Lung microvascular endothelial cell (primary cell): ENCODE measurements at places on chromosomes 3 and 15. TPM values are rescaled to one million over a fixed set of nuclear protein-coding genes. Genes with fewer than 3 reads are reported as not detected.
A peak's percentile ranks its signal among the peaks of the same experiment; 100 is the strongest.

DNA sequence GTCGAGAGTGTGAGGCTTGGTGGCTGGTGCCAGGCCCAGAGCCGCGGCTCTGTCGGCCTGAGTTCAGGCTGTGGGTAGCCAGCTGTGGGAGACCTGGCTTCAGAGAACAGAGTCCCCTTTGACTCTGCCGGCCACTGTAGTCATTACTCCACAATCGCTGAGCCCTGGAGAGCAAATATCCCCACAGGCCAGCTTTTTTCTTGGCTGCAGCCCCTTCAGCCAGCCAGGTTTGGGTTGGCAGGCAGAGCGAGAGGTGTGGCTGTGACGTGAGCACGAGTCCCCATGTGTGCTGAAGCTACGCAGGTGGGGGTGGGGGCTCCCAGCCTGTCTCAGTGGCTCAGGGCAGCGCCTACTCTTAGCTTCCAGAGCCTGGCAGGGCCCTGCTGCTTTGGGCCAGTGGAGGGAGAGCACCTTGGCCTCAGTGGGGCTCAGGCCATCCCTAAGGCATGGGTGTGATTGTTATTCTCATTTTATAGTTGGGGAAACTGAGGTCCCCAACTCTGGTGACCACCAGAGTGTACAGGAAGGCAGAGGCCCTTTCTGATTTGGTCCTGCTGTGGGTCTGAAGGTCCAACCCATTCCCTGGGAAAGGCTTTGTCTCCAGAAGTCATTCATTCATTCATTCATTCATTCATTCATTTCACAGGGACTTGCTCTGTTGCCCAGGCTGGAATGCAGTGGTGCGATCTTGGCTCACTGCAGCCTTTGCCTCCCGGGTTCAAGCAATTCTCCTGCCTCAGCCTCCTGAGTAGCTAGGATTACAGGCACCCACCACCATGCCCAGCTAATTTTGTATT, 45.7 kb upstream of the LCTL start:
- no peak for DNase-seq

- DNase-seq = no peak
These were observed 2.0 kb downstream of the NRROS start for GRCh38 chr3:196641333-196642054.

DNA sequence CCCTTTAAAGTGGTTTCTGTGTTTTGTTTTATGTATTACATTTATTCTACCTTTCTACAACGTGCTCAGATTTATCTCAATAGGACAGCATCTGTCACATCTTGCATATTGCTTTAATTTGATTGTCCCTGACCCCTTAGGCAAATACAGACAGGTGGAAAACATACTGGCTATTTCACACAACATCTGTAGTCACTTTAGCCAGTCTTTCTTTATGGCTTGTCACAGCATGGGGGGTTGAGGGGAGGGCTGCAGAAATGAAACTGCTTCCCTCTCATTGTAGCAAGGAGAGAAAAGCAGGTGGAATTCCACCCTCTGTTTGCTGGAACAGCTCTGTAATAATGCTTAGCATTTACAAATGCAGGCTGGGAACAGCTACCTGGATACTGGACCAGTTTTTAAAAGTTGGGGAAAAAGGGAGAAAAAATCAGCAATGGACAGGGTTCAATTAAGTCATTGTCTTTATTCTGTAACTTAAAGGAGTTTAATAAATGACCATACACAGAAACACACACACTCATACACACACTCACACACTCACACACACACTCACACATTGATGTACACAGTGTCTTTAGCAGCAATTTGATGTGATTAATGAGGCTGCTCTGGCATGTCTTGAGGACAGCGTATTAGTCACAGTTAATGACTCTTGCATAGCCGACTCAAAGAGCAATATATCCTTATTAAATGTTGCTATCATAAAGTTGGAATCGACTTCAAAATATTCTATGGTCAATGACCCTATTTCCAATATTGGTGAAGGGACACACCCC, 283.7 kb upstream of the GBE1 start:
- DNase-seq = no peak

- DNase-seq = no peak
These were observed 531 bp upstream of the MAP1A start for GRCh38 chr15:43516801-43517353.

- no peak for DNase-seq
These were observed 101.1 kb downstream of the TOP2B start for GRCh38 chr3:25563601-25564000.

DNA sequence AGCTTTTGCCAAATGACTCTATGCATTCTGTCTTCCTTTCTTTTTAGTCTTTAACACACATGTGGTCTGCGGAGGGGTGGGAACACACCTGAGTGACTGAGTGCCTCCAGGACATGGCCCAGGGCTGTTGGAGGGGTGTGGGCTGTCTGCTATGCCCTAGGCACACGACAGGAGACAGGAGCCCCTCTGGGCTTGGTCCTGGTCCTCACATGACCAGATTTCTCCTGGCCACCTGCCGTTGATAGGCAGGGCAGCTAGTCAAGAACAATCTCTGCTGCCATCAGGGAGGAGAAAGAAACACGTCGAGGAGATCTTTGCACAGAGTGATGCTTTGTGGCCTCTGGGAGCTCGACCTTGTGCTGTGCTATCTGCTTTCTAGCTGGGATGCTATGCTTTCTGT, 176.6 kb downstream of the KLF13 start:
- DNase-seq = no peak

GRCh38 chr15:56099311-56099710, 105.9 kb upstream of the NEDD4 start:
- DNase-seq = no peak

GRCh38 chr3:99218468-99218867, 317.0 kb upstream of the DCBLD2 start:
- no peak for DNase-seq

- no peak for DNase-seq
These were observed 55.2 kb upstream of the KLHL25 start for GRCh38 chr15:85849946-85850345.

DNA sequence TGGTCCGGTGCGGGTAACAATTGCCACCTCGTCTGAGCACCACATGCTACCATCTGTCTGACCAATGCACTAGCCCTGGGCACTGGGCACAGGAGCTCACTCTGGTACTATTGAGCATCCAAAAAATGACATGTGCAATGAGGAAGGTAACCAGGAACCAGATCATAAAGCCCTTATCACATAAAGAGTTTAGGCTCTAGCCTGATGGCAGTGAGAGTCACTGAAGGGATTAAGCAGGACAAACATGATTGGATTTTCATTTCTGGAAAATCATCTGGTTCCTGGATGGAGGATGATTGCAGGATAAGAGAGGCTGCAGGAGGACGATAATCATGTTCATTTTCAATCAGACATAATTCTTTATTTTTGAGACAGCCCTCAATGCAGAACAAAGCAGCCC, 12.4 kb downstream of the NDUFB4 start:
- no peak for DNase-seq

GRCh38 chr15:40826423-40827075, 2.0 kb downstream of the PPP1R14D start:
- DNase-seq = no peak

DNA sequence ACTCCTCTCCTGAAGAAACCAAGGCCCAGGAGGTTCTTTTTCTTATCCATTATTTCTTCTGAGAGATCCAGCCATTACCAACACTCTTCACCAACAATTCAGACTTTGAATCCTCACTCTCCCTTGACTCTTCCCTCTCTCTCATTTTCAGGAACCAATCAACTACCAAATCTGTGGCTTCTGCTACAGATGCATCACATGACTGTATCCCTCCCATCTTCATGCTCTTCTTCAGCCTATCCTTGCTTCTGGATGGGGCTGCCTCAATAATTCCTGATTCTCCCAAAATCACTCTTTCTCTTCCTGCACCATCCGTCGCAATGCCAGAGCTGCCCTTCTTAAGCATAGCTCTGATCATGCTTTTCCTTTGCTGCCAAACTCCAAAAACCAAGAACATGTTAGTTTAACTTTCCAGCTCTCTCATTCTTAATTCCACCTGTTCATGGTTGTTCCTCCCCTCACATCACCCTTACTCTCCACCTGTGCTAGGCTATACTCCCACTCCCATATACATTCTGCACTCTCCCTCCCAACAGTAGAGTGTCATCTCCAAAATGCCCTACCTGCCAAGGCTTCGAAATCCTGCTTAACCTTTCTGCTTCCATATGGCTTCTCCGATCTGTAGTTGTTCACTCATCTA, 13.5 kb downstream of the PLD1 start:
- no peak for DNase-seq

DNA sequence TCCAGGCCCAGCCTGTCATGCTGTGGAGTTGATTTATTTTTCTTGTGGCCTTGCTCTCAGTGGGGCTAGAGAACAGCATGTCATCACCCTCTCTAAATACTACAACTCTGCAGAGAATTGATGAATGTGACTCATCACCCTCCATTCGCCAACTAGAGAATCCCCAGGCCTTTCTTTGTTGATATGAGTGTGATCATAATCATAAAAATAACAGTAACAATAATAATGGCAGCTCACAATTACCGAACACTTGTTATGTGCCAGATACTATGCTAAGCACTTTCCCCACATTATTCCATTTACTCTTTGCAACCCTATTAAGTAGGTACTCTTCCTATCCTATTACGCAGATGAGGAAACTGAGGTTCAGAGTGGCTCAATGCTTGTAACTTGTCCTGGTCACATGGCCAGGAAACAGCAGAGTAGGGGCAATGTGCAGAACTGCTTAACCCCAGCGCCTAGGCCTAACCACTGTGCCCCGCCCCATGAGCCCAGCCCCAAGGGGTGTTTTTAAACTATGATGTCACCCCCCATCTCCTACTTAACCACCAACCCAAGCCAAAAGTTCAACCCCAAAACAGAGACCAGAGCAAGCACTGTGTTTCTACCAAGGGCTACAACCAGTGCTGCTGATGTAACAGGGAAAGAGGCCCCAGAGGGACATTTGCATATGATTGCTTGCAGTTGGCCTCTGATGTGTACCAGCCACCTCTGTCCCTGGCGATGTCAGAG, 104.5 kb downstream of the ADCY5 start:
- DNase-seq = peak; percentile 24

GRCh38 chr3:68997887-68998286, 15.6 kb downstream of the EOGT start:
- DNase-seq = no peak

DNA sequence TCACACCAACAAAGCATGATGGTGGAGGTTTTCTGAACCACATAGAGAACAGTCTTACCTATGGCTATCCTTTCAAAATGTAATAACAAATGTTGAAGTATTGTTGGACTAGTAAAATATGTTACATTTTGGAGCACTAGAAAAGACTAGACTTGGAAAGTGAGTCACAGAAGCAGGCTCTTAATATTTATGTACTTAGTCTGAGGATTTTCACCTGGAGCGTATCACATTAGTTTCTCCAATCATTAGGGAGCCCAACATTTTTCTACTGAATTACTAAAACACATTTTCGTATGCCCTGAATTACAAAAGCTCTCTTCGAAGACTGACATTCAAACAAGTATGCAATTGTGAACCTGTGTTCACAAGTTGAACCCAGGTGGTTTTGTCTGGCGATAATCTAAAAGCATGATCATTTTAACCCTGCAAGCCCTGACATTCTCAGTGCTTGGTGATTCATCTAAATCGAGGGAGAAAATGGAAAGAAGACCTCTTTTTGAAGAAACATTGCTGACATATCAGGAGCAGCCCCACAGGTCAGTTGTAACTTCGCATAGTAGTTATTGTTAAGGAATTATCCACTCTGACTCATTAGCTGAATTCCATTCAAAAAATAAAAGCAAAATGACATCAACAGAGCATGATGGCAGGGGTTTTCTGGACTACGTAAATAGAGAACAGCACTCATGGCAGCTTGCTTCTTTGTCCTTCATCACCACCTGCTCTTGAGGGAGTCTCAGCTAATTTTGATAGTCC, 679.8 kb upstream of the NECTIN3 start:
- DNase-seq = peak; percentile 3

SMCO1 gene
- not detected in 2 replicates for total RNA-seq

THRB gene
- total RNA-seq = under 0.01 TPM in 2 replicates

CPN2 gene
- total RNA-seq = not detected in 2 replicates

GNAT1 gene
- total RNA-seq = not detected in 2 replicates

PDCD7 gene
- total RNA-seq = 8.3 and 11.3 TPM in 2 replicates

COL6A5 gene
- not detected in 2 replicates for total RNA-seq

ARRDC4 gene
- total RNA-seq = 0.79 and 0.87 TPM in 2 replicates

C3orf70 gene
- total RNA-seq = 0.65 and 1.8 TPM in 2 replicates
